ENCODE measurements at places on chromosomes 1 and 21.

DNA sequence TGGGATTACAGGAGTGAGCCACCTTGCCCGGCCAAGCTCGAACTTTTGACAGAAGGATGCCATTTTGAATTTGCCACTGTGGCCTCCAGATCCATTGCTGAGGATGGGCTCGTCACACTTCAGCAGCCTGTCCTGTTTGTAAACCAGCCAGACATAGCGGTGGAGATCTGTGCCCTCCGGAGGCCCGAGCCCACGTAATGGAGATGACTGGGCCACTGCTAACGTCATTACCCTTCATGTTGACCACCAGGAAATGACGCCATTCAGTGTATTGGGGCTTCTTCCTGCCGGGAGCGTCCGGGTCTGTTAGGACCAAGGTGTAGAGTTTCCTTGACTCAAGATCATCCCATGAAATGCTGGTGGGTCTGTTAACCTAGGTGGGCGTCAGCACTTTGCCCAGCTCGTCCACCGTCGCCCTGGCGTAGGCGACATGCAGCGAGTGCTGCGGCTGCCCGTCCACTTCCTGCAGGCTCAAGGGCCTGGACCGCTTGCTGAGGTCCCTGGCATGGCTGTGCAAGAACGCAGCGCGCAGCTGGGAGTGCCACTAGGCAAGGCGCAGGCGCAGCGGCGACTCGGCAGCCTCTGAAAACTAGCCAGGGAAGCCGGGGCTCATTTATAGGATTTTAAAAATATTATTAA is 40.8 kb downstream of the PTPRC start:
- DNase-seq, result no peak

- no peak for DNase-seq
These were observed 135.2 kb downstream of the NPHP4 start for GRCh38 chr1:5857011-5857410.

DNA sequence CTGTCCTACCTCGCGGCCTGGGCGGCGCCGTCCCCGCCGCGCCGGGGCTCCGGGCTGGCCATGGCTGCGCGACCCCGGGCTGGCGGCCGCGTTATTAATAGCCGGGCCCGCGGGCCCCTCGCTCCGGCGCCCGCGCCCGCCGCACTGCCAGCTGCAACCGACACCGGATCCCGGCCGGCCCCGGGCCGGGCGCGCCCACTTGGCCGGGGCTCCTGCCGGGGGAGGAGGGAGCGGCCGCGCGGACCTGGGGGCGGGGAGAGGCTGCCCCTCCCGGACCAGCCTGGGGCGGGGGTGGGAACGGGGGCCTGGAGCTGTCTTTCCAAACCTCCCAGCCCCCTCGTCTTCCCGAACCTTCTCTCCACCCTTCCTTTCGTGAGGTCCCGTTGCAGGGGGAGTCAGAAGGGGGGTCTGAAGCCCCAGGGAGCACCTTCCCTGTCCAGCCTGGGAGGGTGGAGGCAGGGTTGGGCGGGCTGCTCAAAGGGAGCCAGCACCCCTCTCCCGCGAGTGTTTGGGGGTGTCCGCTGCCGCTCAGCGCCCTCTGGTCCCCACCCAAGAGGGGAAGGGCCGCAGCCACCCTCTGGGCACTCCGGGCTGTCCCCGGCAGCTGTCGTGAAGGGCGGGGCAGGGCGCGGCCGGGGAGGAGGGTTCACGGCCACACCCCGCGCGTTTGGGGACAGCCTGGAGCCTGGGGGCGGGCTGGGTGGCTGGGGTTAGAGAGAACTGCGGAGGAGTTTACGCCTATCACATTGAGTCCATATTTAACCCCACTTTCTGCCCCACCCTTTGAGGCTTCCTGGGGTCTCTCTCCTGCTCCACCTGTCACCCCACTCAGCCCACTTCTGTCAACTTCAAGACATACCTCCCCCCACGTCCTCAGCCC is at the start of gene SYNC:
SYNC (minus strand) TSS at position 172 of the 880 bp plus-strand sequence; CDS start at position 62, 110 bp downstream.
- peak; percentile 66 for DNase-seq

- DNase-seq, result no peak
These were observed 26.9 kb downstream of the ITPKB start for GRCh38 chr1:226711976-226712741.

DNA sequence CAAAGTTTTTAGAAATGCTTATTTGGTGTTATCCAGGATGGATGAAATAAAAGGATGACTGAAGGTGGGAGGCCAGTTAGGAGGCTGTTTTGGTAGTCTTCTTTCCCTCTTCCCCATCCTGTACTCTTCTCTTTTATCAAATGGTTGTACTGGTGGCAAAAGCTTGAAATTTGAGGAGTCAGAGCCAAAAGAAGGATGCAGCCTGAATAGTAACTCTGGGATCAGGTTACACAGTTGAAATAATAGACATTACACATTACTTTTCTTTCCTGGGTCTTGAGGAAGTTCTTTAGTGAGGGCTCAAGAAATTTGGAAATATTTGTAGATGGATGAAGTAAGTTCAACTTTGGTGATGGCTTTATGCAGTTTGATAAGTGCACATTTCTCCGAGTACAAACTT is 108.6 kb downstream of the GPR52 start:
- no peak for DNase-seq

DNA sequence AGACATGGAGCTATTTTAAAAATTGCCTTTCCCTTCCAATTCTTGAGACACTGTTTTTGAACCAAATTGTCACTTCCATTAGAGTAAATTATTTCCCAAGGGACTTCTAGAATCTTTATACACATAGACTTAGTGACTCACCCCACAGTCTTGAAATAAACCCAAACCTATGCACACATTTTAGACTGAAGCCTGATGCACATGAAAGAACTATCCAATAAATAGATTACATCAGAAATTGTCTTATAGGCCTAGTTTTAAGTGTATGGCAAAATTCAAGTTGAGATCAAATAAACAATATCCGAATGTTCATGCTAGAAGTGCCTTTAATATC is 32.2 kb upstream of the ZNF326 start:
- DNase-seq, result no peak

DNA sequence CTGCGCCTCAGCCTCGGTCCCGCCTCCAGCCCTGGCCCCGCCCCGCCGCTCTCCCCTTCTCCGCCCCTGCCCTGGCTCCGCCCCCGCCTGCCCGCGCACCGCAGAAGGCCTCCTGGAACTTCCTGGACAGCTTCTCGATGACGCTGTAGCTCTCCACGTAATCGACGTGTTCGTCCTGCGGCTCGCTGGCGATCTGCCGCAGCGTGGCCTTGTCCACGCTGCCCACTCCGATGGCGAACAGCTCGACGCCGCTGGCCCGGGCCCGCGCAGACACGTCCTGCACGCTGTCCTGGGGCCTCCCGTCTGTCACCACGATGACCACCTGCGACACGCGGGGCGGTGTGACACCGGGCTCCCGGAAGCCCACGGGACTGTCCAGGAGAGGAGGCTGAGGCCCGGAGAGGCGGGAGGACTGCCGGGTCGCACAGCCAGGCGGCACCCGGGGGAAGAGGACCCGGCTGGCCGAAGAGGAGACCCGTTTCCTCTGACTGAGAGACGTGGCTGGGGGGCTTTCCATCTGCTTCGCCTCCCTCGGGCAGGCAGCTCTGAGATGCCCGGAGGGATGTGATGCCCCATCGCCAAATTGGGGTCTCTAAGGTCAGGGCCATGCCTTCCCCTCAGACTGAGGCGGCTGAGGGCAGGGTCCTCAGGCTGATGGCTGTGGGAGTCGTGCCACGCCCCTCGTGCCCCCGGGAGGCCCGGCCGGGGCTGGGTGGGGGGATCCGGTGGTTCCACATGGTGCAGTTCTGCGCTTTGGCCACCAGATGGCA is 4.6 kb downstream of the MATN1 start:
- DNase-seq, result peak; percentile 97

GRCh38 chr1:53303726-53304515 is 23.9 kb downstream of the LRP8 start:
- DNase-seq, result no peak

DNA sequence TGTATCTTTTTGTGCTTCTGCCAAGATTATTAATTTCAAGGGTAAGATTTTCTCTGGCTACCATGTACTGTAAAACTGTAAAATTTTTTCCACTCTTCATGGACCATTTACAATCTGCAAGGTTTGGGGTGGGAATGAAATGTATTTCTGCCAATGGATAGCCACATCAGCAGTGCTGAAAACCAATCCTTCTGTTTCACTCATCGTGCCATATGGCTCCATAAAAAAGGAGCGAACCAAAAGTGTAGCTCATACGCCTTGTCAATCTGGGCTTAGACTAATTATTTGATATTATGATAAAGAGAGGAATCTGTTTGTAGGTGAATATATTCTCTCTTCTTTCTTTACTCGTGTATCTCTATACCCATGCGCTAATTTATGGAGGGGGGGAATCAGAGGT is 3.0 kb upstream of the SLC44A5 start:
- DNase-seq, result no peak

DNA sequence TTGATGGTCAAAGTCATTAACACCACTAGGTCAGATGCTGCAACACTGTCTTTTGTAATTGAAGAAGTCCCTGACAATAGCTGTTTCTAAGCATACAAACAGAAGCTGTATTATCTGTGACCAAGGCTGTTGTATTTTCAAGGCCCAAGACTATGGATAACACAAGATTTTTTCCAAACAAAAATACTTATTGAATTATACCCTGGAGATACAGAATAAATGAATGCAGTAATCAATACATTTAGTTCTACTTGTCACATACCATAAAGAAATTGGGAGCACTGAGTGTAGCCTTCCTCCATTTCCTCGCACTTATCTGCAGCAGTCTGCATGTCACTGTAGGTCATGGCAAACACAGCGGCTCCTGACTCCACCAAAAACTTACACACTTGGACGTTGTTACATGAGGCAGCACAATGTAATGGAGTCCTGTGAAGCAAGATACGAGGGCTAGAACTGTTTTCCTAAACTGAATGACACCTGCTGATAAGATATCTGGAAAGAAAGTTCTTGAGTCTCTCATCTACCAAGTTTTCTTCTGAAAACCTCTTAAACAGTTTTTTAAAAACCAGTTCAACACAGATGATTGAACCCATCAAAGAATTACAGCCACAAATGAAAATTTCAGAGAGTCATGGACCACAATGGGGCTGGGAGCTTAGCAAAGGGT is 56.9 kb downstream of the TP53BP2 start:
- DNase-seq, result no peak

GRCh38 chr1:238027366-238027765 is 136.6 kb upstream of the ZP4 start:
- no peak for DNase-seq

DNA sequence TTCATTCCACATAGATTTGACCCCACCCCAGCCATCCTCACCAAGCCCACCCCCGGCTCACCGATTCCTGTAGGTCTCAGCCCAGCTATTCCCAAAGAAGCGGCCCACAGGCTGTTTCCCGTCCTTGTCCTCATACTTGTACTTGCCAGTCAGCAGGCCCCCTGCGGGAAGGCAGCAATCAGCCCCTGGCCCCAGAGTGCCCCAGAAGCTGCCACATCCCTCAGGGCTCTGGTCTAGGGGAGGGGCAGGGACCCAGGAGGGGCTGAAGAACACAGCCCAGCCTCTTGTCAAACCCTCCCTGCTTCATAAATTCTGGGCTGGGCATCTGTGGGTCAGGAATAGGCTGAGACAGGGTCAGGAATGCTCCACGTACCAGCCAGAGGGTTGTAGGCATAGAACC is 5.0 kb downstream of the AKR7A2 start:
- no peak for DNase-seq

GRCh38 chr1:219788091-219788490 is 140.3 kb downstream of the SLC30A10 start:
- DNase-seq, result no peak

DNA sequence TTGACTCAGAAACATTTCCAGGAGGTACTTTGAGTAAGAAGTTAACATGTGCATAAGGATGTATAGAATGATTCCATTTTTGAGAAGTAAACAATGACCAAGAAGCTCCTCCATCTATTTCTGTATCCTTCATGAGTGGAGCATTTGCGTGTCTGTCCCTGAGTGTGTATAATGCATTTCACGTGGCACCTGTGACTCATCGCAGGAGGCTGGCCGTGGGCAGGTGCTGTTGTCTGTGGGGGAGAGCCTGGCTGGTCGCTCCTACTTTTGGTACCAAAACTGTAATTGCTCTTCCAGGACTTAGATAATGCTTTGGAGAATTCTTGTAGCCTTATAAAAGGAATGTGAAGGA is 16.5 kb downstream of the SLC37A1 start:
- no peak for DNase-seq

DNA sequence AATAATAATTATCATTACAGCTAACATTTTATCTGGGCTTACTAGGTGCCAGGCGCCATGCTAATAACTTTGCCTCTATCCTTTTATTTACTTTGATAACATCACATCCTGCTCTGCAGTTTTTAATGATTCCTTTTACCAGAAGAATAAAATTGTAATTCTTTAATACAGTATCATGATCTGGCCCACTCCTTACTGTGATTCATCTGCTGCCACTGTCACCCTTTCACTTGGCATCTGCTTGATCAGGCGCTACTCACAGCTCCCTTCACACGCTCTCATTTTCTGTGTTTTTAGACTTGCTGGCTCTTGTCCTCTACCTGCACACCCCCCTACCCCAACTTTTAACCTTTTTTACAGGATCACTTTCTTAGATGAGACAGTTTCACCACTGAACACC is 167.5 kb downstream of the NTMT2 start:
- DNase-seq, result no peak

GRCh38 chr1:94104776-94105580 is 16.0 kb downstream of the ABCA4 start:
- no peak for DNase-seq

DNA sequence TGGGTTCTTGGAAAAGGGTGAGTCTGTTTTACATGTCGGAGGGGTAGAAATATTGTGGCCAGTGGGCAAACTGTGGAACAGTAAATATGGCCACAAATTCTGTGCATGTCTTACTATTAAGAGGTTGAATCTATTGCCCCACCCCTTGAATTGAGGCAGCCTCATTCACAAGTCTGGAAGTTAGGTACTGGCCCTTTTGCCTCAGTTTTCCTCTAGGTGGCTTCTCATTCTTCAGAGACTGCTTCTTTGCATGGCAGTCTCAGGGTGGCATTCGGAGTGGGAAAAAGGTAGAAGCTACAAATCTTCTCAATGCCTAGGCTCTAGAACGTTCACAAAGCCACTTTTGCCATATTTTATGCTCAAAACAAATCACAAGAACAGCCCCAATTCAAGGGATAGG is 57.2 kb downstream of the SLC9C2 start:
- no peak for DNase-seq

GRCh38 chr21:22253761-22254160 is 1255.6 kb downstream of the NCAM2 start:
- no peak for DNase-seq

- DNase-seq, result no peak
These were observed 5.6 kb upstream of the CLEC20A start for GRCh38 chr1:178502330-178502714.

- DNase-seq, result peak; percentile 89
These were observed 63.3 kb downstream of the ASH1L start for GRCh38 chr1:155499263-155499662.

All from inflammatory macrophage treated with lipopolysaccharide for 1 hour (primary cell).